ENCODE measurements at places on chromosomes 6 and 20.

DNA sequence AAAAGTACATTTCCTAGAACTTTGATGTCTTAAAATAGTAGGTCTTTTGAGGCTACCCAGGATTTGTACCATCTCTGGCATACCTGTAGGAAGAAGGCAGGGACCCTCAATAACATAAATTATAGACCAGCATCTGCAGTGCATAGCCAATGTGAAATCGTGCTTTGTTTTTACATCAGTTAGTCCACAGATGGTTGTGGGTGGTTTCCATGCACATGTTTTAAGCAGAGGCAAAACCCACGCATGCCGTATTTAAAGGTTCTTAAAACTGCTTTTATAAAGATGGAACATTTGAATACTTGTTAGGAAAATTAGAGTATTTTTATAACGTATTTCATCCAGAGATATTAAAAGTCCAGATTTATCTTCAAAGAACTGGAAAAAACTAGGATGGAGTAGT, 66.3 kb downstream of the SH3BGRL2 start:
- DNase-seq = no peak

GRCh38 chr6:22362361-22362760, 65.5 kb upstream of the PRL start:
- no peak for DNase-seq

DNA sequence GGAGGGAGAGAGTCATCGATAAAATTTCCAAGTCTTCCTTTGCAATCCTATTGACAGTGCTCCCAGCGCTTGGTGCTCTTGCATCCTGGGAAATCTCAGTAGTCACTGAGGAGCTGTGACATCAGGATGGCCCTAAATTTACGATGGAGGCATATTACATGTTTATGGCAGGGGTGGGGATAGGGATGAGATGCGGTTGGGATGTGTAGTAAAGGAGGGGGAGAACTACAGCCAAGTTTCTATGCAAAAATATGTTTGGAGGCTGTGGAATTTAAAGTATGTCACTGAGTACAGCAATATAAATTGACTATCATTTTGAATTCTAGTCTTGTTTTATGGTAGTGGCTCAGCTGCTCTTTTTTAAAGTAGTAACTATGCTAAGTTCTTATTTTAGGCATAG, 544.9 kb downstream of the PKHD1 start:
- no peak for DNase-seq

- no peak for DNase-seq
These were observed 64.5 kb downstream of the ATP9A start for GRCh38 chr20:51703400-51704287.

DNA sequence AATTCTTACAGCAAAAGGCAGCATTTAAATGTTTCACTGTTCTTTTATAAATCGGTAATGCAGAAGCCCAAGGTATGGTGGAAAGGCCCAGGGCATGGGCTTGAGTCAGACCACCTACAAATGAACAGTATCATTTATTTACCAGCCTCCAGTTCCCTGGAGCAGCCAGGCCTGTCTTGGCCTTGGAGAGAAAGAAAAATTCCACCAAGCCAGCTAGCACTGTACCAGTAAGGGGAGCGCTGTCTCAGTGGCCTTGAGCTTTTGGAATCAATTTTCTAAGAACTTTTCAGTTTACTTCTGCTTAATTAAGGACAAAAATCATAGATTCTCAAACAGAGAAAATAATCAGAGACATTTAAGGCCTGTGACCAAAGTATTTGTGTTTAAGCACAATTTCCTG, 12.3 kb downstream of the NAPB start:
- DNase-seq = no peak

DNA sequence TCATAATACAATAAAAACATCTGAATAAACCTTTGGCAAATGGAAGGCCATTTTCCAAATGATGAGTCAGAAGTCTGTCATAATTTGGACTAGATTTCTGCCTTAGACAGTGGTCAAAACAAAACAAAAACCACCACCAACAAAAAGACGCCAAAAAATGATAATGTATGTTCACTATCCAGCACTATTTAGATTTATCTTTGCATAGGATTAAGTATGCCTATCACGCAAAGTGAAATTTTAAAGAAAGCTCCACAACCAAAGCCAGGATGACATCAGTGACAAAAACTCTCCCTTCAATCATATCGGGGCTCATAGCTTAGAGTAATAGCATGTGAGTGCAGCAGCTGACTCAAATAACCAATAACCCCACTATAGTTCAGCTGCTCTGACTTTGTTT, 201.9 kb downstream of the MOXD1 start:
- no peak for DNase-seq

- DNase-seq = no peak
These were observed 88.4 kb downstream of the HACE1 start for GRCh38 chr6:104771258-104771832.

DNA sequence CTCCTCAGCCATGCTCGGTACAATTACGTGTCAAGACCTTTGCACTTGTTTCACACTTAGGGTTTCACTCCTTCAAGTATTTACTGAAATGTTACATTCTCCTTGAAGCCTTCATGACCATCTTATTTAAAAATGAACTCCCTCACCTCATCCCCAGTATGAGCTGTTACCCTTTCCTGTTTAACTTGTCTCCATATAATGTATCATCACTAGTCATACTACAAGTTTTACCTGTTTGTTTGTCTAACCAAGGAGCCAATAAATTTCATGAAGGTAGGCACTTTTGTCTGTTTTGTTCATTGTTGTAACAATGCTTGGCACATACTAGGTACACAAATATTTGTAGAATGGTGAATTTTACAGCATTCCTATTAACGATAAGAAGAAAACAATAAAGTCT, 46.1 kb upstream of the MTRF1L start:
- DNase-seq = no peak

GRCh38 chr6:162481938-162482337, 245.6 kb downstream of the PRKN start:
- no peak for DNase-seq

DNA sequence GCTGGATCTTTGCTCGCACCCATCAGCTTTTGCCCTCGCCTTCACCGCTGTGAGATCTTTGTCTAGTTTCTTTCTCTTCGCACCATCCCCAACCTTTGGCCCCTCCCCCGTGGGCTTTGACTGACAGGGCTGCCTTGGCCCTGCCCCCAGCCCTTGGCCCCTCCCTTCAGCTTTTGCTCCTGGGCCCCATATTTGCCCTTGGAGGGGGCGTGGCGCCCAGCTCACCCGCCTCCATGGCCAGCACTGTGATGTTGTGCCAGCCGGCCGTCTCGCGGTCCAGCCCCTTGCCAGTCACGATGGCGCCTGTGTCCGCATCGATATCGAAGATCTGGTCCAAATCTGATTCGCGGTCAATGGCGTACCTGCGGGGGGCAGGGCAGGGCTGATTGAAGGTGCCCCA, 81.1 kb downstream of the CD40 start:
- DNase-seq = no peak

- no peak for DNase-seq
These were observed 558 bp downstream of the XKR7 start for GRCh38 chr20:31968291-31969126.

DNA sequence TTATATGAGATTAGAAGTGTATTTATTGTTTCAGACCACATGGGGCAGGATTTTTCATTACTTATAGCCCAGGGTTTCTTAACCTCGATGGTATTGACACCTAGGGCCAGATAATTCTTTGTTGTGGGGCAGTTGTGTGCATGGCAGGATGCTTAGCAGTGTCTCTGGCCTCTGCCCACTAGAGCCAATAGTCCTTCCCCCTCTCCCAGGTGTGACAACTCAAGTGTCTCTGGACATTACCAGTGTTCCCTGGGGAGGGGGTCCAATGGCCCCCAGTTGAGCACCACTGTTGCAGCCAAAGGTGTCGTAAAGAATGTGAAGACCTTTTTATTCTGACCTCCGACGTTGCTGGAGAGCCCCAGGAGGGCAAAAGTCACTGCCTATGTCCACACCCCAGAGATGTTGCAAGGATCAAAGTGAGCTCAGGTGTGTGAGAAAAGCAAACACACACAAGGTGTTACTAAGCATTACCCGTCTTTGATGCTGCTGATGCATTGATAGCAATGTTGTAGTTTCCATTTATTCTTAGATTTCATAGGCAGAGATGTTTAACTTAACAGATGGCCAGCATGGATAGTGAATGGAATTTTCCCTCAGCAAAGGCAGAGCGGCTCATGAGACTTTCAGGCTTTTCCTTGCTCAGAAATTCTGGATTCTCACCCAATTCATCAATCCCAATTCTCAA, 22.2 kb downstream of the BANF2 start:
- DNase-seq = no peak
